ENCODE measurements at places on chromosomes 2 and 18. TPM values are rescaled to one million over a fixed set of nuclear protein-coding genes. Genes with fewer than 3 reads are reported as not detected.

DNA sequence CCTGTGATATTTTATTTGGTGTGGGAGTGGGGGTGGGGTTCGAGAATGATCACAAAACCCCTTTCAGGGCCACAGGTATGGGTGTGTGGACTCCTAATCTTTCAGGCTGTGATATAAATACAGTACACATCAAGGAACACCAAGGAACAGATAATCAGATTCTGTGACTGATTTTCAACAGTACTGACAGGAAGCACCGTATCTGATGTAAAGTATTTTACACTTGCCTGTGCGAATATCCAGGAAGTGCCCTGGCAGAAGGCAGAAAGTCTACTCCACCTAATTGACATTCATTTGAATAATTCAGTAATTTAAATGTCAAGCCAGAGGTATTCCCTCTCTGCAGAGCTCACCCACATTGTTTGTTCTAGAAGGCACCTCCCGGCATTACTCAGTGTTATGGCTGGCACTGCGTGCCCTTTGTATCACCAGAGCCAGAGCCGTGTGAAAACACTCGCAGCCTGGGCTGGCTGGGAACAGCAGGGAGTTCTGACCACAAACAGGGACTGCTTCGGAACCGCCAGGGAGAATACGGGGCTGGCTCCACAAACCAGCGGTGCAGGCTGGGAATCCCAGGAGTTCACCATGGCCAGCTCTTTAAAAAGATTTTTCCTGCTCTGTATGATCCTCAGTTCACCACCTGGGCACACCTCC is 91.8 kb downstream of the ACVR1 start:
- peak; percentile 76 for DNase-seq
- peaks cover 39% of the 10 kb centered on the region for H3K4me1 ChIP-seq
- peaks cover 7% of the 10 kb centered on the region for H3K36me3 ChIP-seq
- no peaks in the 10 kb centered on the region for H3K27me3 ChIP-seq
- H3K27ac ChIP-seq = peak overlapping the region; percentile 78

The DES gene
- 5.2 TPM for total RNA-seq

DNA sequence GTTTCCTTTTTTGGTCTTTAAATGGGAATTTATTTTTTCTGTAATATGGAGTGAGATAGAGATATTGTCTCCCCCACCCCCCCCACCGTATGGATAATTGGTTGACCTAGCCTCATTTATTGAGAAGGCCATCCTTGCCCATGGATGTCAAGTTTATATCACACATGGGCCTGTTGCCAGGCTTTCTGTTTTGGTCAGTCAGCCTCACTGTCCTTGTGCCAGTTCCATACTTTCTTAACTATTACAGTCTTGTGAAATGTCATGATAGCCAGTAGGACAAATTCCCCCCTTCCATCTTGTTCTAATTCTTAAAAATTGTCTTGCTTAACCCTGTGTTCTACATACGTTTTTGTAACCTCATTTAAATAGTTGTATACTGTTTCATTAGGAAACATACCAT is 12.5 kb downstream of the BABAM2 start:
- H3K27me3 ChIP-seq = no peaks in the 10 kb centered on the region

The ANKRD30BL gene
- not detected for total RNA-seq

DNA sequence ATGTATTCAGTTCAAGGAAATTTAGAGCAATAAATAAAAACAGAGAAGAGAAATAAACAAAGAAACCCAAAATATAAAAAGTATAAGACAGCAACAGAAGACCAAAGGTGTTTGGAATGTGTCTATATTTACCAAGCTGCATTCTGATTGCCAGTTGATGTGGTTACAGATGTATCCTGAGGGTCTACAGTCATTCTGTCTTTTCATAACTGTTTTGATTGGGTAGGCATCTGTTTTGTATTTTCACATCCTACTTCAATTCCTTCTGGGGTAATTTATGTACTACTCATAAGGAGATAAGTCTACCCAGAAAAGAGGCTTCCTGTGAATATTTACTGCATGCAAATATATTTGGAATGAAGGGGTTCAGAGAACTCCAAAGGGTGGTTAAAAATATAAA is 596.8 kb upstream of the GCFC2 start:
- no peaks in the 10 kb centered on the region for H3K36me3 ChIP-seq
- H3K27me3 ChIP-seq = no peaks in the 10 kb centered on the region
- no peaks in the 10 kb centered on the region for H3K4me1 ChIP-seq
- H3K4me3 ChIP-seq = no peak overlapping the region
- H3K27ac ChIP-seq = no peak overlapping the region

The C1QL2 gene
- 0.20 TPM for total RNA-seq

The FIGLA gene
- total RNA-seq = not detected

DNA sequence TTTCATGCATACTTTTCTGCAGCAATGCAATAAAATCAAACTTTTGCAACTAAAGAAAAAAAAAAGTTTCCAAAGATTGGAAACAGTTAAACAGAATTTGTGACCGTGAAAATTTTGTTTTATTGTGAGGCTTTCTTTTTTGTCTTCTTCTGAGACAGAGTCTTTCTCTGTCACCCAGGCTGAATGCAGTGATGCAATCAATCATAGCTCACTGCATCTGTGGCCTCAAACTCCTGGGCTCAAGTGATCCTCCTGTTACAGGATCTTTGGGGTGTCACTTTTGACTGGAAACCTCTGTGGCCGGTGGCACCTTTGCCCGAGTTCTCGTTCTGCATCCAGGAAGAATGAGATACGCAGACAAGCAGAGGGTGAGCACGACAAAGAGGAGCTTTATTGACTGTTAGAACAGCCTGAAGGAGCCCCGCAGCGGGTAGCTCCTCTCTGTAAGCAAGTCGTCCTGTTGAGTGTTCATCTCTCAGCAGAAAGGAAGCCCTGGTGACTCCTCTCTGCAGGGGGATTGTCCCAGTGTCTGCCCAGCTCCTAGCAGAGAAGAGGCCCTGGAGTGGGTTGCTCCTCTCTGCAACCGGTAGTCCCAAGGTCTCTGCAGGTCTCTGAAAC is 16.9 kb upstream of the ILKAP start:
- no peaks in the 10 kb centered on the region for H3K4me1 ChIP-seq
- no peak overlapping the region for H3K27ac ChIP-seq
- no peaks in the 10 kb centered on the region for H3K27me3 ChIP-seq
- DNase-seq = no peak
- H3K4me3 ChIP-seq = no peak overlapping the region

The SULT1C4 gene
- 1.8 TPM for total RNA-seq

- no peaks in the 10 kb centered on the region for H3K4me1 ChIP-seq
- DNase-seq = no peak
- no peaks in the 10 kb centered on the region for H3K27me3 ChIP-seq
- no peak overlapping the region for H3K27ac ChIP-seq
Measured at GRCh38 chr18:47644896-47645295, 285.6 kb downstream of the SMAD2 start.

DNA sequence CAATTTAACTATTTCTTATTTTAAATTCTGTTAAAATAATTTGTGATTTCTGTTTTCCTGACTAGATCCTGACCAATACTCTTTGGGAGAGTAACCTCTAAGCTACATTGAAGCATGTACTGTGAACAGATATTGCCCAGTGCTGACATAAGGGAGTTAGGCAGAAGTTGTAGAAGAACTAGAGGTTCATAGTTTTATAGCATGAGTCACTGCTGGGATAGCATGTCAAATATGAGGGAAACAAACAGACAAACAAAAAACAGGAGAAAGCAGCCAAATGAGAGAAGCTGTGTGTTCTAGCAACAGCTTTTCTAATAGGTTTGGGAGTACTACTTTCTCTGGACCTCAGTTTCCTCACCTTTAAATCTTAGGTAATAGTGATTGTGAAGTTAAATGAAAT is 72.4 kb downstream of the CERS6 start:
- no peaks in the 10 kb centered on the region for H3K4me1 ChIP-seq
- H3K36me3 ChIP-seq = no peaks in the 10 kb centered on the region
- H3K27ac ChIP-seq = no peak overlapping the region
- H3K4me3 ChIP-seq = no peak overlapping the region
- no peak for DNase-seq

The ABCB11 gene
- total RNA-seq = 0.02 TPM

GRCh38 chr2:45836740-45837139 is 185.3 kb downstream of the PRKCE start:
- no peak overlapping the region for H3K4me3 ChIP-seq
- no peaks in the 10 kb centered on the region for H3K27me3 ChIP-seq
- DNase-seq = no peak
- H3K4me1 ChIP-seq = peaks cover 4% of the 10 kb centered on the region
- H3K27ac ChIP-seq = no peak overlapping the region
- no peaks in the 10 kb centered on the region for H3K36me3 ChIP-seq

The ZNF892 gene
- total RNA-seq = 5.9 TPM

The BCL11A gene
- 32.0 TPM for total RNA-seq

- H3K27ac ChIP-seq = no peak overlapping the region
- no peaks in the 10 kb centered on the region for H3K4me1 ChIP-seq
- peak; percentile 8 for DNase-seq
- no peak overlapping the region for H3K4me3 ChIP-seq
Measured at GRCh38 chr2:211033765-211034164, 477.4 kb downstream of the CPS1 start.

The CDK15 gene
- 6.6 TPM for total RNA-seq

- no peaks in the 10 kb centered on the region for H3K4me1 ChIP-seq
- no peaks in the 10 kb centered on the region for H3K36me3 ChIP-seq
Measured at GRCh38 chr2:142840436-142840835, 37.0 kb upstream of the KYNU start.
